ENCODE measurements at places on chromosomes 7 and 10.

DNA sequence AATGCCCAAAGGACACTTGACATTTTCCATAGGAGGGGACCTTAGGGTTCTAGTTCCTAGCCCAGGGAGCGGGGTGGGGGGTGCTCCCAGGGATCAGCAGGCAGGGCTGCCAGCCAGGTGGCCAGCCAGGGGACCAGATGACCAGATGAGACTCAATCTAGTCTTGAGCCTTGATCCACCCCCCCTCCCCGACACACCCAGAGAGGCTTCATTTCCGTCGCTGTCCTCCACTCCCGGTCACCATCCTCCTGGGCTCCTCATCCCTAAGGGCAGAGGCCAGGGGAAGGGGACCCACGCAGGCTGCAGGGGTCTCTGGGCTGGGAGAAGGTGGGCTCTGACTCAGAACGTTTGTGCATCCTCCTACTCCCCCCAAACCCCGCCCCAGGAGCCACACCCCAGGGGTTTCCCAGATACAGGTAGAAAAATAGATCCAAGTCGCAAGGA is 1.0 kb downstream of the STX1A start:
- no peak for DNase-seq

DNA sequence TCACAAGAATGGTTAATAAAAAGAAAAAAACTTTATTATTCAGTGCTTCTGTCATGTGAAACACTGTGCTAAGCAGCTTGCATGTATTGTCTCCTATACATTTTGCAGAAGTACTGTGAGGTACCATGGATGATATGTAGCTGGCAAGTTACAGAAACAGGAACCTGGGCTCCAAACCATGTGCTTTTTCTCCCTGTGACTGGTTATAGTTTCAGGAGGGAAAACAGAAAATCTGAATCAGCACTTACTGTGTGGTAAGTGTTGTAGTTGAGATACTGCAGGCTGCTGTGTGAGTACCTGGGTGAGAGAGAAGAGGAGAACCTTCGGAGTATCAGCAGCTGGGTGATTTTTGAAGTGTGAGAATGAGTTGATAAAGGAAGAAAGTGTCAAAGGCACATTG is 285.0 kb downstream of the SUGCT start:
- no peak for DNase-seq

GRCh38 chr10:33655165-33655815 is 320.8 kb upstream of the NRP1 start:
- DNase-seq: no peak

GRCh38 chr7:67614843-67615242 is 618.2 kb downstream of the TYW1 start:
- no peak for DNase-seq

DNA sequence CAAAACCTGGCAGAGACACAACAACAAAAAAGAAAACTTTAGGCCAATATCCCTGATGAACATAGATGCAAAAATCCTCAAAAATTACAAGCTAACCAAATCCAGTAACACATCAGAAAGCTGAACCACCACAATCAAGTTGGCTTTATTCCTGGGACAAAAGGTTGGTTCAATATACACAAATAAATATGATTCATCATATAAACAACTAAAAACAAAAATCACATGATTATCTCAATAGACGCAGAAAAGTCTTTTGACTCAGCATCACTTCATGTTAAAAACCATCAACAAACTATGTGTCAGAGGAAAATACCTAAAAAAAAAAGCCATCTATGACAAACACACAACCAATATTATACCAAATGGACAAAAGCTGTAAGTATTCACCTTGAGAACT is 283.5 kb downstream of the THSD7A start:
- no peak for DNase-seq

DNA sequence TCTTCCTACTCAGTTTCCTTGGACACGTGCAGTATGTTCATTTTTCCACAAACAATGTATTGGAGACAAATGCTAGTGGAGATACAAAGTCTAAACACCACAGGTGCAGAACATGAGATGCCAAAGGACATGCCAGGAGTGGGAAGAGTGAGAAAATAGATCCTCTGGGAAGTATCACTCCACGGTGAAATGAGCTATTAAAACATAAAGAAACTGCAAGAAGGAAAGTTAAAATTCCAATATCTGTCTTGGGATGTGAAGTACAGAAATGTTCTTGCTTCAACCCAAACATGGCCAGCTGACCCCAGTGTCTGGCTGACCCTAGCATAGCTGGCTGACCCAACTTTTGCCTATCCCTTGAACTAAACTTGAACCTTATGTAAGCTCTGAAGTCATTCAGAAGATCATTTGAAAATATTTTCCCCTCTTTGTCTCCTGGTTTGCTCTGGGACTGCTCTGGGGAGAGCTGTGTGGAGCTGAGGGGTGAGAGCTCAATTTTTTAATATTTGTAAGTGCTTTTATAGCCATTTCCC is 59.5 kb downstream of the FZD1 start:
- no peak for DNase-seq
